Posterior cingulate gyrus (tissue), 11 donors: ENCODE measurements at places on chromosomes 12 and 14.

- DNase-seq, result no peak
Observed at GRCh38 chr12:67664171-67664570, 15.6 kb downstream of the DYRK2 start.

GRCh38 chr14:85533023-85533860 is 3.3 kb downstream of the FLRT2 start:
- DNase-seq, result peak; percentile 64

DNA sequence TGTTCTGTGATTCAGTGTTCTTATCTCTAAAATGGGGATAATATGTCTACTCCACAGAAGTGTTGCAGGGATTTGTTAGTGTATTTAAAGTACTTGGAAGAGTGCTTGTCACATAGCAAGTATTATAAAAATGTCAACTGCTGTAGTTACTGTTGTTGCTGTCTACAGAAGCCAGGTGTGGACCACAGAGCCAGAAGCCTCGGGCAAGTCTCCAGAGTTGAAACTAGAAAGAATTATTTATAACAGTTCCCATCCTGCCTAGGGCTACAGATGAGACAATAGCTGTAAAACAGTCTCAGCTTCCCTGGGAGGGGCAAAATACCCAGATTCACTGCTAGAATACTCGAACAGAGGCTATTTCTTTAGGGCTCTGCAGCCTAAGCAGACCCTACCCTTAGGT is 55.4 kb upstream of the FUT8 start:
- no peak for DNase-seq

- no peak for DNase-seq
Observed at GRCh38 chr12:130764475-130765185, 48.5 kb upstream of the RIMBP2 start.

GRCh38 chr12:11130999-11131398 is 3.4 kb downstream of the TAS2R30 start:
- no peak for DNase-seq

DNA sequence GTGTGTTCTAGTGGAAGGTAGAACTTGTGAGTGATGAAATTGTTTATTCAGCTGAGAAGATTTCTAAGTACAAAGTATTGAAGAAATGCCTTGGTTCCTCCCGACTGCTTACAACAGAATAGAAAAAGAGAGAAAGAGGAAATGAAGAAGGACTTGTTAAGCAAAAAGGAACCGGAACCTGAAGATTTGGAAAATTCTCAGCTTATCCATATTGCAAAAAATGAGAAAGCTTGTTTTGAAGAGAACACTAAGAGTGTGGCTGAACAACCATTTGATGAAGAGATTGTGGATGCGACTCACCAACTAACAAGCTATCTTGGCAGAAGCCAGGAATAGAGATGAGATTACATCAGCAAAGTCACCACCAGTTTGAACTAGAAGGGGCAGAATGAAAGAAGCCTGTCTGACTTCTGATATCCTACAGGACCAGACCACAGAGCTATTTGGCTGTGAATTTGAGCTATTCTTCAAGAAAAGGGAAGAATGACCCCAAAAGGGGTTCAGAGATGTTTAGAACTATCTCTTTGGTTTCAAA is 15.1 kb downstream of the NDUFA9 start:
- DNase-seq, result no peak

DNA sequence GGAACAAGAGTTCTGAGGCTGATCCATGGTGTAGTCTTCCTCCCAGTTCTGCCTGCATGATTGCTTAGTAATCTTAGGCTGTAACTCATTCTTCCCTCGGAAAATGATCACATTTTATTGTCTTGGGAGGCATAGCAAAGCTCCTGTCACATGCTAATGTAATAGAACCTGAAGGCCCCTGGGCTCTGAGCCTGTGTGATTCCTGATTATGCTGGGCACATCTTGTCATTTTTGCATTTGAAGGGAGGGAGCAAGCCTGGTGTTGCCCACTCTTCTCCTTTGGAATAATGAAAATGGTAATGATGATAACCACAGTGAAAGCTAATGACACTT is 215.4 kb downstream of the MSRB3 start:
- no peak for DNase-seq

DNA sequence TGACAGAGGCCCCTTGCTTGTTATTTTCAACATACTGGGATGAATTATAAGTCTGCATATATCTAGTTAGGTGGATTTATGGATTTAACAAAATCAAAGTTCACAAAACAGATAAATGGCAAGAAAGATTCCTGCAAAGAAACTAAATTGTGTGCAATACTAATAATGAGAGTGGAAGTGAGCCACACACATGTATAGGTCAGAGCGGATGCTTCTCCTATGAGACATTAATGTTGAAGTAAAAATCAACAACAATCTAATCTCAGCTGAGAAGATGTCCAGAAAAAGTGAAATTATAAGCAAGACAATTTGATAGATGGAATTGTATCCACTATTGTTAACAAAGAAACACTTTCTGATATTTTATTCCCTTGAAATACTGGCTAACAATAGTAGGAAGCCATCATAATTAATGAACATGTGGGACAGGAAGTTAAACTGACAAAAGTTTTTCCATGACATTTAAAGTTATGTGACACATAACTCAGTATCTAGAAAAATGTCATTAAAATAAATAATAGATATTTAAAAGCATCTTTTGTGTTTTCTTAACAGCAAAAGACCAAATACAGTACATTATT is 39.7 kb downstream of the RAD51B start:
- DNase-seq, result no peak

DNA sequence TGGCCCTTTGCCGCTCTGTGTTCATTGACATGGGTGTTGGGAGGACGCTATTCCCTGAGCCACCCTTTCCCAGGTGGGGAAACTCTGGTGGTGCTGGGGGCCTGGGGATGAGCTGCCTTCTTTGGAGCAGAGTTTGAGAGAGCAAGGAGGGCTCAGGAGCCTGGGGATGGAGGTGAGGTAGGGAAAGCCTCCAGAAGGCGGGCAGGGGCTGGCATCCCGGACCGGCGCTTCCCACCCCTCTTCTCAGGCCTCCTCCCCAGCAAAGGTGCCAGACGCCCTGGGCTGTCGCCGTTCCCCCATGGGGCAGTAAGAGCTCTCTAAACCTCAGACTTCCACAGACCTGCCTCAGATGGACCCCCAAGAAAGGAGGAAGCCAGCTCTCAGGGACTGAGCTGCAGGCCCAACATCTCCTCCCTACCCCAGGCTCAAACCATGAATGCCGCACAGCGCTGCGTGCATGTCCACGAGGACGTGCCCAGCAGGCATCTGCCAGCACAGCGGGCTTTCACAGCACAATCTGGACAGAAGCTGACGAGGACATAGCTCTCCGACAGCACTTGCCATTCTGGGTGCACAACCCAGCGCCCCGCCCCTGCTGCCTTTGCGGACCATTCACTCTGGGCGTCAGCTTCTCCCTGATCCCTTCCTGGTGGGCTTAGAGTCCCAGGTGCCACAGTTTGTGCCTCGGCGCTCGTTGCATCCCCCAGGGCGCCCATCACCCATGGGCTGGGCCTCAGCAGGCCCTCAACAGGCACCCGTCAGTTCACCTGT is 14.9 kb upstream of the TTC7B start:
- no peak for DNase-seq

DNA sequence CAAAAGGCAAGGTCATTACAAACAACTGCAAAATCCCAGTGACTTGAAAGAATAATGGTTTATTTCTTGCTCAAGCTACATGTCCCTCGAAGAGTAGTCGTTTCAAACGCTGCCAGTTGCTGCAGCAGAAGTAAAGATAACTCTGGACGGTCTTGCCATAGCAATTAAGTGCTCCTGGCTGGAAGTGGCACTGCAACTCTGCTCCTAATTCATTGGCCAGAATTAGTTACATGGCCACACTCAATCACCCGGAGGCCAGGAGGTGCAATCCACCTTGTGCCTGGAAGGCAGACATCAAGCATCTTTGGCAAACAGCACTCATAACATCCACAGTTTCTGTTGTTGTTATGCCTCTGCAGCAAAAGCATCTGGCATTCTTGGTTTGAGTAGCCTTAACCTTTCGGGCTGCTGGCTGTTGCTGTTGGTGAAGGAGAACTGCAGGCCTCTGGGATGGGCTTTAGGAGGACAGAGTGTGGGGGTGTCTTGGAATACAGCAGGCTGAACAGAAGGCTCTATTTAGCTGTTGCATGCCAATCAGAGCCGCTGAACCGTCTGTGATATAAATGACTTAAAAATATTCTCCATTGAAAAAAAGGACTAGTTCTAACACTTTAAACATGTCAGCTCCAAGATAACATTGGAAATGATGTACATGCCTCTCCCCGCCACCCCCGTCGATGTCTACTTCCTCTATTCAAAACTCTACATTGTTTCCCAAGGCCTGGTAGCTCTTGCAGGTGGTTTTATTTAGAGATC is 123.5 kb upstream of the DYRK2 start:
- no peak for DNase-seq

- no peak for DNase-seq
Observed at GRCh38 chr14:95348395-95349080, 28.8 kb upstream of the CLMN start.

- DNase-seq, result no peak
Observed at GRCh38 chr14:55160989-55161388, 30.4 kb downstream of the DLGAP5 start.

DNA sequence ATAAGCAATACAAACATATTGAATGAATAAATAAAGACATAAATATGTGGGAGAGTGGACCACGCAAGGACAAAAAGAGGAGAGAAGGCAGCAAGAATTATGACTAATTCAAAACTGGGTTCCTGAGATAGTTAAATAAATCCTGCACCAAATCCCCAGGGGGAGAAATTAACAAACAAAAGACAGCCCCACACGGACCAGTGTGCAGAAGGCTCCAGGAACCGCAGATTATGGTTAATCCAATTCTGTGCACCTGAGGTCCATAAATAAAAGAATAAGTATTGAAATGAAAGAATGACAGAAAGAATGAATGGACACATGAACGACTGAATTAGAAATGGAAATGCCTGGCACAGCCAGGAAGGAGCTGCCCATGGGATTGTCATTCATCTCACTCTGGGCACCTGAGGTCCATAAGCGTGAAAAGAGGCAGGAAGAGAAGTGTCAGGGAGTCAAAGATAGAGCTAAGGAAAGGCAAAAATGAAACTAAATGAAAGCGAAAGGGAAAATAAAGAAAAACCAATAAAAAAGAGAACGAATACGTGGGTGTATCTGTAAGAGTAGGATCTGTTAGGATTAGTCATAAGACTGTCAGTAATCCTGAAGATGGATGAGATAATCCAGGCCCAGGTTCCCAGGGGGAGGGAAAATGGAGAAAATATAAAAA is 23.3 kb downstream of the MEG3 start:
- DNase-seq, result no peak

DNA sequence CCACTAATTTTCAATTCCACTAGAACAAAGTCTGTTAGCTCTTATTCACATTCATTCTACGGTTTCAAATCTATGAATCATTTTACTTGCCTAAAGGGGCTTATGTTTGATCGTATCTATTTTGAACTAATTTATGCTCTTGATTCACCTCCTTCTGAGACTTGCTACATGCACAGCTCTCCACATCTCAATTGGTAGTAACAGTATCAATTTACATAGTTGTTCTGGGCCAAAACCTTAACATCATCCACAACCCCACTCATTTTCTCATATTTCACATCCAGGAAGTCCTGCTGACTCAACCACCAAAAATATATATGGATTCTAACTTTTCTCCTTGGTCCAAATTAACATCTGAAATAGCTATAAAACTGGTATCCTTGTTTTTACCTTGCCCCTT is 208.6 kb downstream of the RASSF9 start:
- no peak for DNase-seq

GRCh38 chr12:72135021-72135301 is 137.2 kb upstream of the TRHDE start:
- DNase-seq, result no peak

GRCh38 chr14:90629471-90629870 is 186.8 kb downstream of the TTC7B start:
- no peak for DNase-seq

DNA sequence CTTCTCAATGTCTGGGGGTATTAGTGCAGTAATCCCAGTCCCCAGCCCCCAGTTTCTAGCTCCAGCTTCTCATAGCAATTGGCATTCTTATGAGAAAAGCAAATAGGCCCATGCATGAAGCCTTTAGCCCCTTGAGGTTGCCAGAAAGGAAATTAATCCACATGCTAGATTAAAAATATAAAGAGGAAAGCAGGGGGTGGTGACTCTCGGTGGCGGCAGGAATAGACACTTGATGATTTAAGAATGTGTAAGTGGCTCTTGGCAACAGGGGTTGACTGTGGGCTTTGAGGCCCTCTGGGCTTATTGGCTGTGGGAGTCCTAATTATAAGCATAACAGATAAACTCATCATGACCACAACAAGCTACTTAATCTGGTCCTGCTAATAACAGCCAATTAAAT is 1367.3 kb upstream of the FLRT2 start:
- DNase-seq, result no peak

DNA sequence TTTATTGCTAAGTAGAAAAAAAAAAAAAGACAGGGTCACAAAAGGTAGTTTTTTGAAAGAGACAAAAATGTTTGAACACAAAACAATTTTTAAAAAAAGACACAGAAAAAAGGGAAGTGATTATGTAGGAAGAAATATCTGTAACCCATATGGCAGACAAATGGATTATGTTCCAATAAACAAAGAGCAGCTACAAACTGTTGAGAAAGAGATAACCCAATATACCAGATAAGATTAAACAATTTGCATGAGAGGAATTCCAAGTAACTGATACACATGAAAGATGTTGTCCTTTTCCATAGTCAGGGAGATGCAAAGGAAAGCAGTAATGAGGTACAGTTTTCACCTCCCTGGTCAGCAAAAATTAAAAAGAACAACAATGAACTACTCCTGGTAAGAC is 44.9 kb downstream of the PTPRR start:
- DNase-seq, result no peak

GRCh38 chr14:90597961-90598360 is 201.1 kb downstream of the CALM1 start:
- peak; percentile 73 for DNase-seq

- DNase-seq, result no peak
Observed at GRCh38 chr12:39510001-39510400, 67.1 kb upstream of the KIF21A start.

- DNase-seq, result no peak
Observed at GRCh38 chr14:51654533-51654845, 2.8 kb downstream of the FRMD6 start.

GRCh38 chr12:38139456-38139855 is 177.1 kb upstream of the ALG10B start:
- no peak for DNase-seq

GRCh38 chr14:21924479-21924878 is 250.9 kb upstream of the OR4E1 start:
- no peak for DNase-seq

DNA sequence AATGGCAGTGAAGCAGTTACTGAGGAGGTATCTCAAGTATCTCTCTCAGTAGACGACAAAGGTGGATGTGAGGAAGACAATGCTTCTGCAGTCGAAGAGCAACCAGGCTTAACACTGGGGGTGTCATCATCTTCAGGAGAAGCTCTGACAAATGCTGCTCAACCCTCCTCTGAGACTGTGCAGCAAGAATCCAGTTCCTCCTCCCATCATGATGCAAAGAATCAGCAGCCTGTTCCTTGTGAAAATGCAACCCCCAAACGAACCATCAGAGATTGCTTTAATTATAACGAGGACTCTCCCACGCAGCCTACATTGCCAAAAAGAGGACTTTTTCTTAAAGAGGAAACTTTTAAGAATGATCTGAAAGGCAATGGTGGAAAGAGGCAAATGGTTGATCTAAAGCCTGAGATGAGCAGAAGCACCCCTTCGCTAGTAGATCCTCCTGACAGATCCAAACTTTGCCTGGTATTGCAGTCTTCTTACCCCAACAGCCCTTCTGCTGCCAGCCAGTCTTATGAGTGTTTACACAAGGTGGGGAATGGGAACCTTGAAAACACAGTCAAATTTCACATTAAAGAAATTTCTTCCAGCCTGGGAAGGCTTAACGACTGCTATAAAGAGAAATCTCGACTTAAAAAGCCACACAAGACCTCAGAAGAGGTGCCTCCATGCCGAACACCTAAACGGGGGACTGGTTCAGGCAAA is 216.6 kb downstream of the AKAP6 start:
- no peak for DNase-seq
